SW480 (cell line): ENCODE measurements at places on chromosomes 3 and 15.
A peak's percentile ranks its signal among the peaks of the same experiment; 100 is the strongest.

DNA sequence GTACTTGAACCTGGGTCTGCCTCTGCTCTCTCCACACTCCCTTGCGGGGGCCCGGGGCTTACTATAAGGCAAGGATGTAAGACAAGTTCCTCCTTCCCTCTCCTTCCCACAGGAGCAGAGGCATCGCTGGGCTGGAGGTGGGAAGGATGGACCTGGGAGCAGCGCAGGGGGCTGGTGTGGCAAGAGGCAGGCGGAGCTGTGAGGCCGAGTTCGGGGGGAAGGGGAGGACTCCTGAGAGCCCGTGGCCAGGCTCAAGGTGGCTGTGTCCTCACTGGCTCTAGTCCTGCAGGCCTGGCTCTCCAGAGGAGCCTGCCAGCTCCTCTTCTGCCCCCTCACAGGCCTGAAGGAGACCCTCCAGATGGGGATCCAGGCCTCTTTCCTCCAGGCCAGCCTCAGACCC lies 1.0 kb upstream of the NR2E3 start:
- DNase-seq = no peak

GRCh38 chr3:161430307-161430706 lies 59.0 kb upstream of the SPTSSB start:
- no peak for DNase-seq

DNA sequence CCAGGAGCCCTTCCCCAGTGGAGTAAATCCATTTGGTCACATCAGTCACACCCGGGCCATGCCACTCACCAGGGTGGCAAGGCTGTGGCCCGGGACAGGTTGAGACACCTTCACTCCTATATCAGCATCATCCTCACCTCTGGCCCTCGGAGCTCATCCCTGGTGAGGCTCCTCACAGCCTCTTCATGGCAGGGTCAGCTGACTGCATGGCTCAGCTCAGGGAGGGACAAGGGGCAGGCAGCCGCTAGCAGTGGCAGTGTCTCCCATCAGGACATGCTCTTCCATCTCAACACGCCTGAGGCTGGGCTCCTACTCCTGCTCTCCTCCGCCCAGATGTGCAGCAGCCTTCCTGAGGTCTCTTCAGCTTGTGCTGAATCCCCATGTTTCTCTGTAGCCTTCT lies 26.4 kb upstream of the PARL start:
- no peak for DNase-seq

DNA sequence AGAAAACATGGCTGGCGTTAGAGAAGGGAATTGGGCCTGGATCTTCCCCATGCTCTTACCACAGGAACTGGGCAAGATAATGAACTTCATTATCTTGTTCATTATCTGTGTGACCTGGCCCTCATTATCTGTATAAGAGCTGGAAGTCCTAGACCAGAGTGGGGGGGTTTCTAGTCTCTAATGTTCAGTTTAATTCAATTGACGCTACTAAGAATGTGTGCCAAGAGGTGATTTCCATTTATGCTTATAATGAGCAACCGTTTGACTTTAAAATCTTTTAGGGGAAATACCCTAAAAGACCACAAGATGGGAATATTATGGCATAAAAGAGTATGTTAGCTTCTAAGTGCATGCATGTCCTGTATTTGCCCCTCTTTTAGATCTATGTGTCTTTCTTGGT lies 59.1 kb upstream of the CSTA start:
- no peak for DNase-seq

- DNase-seq = no peak
These were observed 56.8 kb downstream of the ZNF148 start for GRCh38 chr3:125318167-125318865.

DNA sequence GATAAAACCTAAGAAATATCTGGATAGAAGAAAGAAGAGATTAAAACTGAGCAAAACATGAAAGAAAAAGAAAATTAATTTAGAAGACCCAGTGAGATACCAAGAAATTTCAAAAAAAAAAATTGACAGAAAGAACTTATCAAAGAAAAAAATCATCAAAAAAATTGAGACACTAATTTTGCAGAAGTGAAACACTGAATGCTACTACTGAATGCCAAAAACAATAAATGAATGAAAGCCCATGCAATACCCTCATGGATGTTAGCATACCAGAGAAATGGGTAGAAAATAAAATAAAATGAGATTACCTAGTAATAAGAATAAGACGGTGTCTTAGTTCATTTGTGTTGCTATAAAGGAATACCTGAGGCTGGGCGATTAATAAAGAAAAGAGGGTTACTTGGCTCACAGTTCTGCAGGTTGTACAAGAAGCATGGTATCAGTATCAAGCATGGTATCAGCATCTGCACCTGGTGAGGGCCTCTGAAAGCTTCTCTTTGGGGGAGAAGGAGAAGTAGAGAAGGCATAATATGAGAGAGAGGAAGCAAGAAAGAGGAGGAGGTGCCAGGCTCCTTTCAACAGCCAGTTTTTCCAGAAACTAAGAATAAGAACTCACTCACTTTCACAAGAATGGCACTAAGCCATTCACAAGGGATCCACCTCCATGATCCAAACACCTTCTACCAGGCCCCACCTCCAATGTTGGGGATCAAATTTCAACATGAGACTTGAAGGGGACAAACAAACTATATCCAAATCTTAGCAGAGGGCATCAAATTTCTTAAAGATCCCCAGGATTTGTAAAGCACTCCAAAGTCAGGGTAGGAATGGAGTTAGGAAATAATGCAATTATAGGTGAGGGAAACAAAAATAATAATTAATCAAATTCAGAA lies 73.2 kb downstream of the BTLA start:
- DNase-seq = no peak

- no peak for DNase-seq
These were observed 260.1 kb downstream of the UACA start for GRCh38 chr15:70503073-70503745.

- no peak for DNase-seq
These were observed 6.1 kb downstream of the PTX3 start for GRCh38 chr3:157442729-157443128.

GRCh38 chr3:79930196-79930595 lies 162.4 kb upstream of the ROBO1 start:
- DNase-seq = peak; percentile 11

DNA sequence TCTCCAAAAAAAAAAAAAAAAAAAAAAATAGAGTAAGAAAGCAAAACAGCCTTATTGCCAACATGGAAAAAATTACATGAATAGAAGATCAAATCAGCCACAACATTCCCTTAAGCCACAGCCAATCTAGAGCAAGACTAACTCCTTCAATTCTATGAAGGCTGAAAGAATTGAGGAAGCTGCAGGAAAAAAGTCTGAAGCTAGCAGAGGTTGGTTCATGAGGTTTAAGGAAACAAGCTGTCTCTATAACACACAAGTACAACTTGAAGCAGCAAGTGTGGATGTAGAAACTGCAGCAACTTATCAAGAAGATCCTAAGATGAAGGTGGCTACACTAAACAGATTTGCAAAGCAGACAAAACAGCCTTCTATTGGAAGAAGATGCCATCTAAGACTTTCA lies 9.3 kb downstream of the PARL start:
- DNase-seq = no peak

DNA sequence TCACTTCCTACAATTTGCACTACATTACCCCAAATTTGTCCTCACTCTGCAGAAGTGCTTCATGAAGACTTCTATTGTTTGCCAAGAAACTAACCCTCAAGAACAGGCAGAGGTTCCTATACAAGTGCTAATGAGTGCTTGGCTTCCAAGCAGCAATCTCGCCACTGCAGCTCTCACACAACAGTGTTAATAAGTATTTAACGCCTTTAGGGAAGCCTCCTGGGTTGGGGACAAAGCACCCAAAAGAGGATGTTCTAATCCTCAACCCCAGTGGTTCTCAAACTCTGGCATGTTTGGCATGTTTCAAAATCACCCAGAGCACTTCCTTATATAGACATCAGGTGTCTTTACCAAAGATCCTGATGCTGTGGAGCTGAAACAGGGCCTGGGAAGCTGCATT lies 64.6 kb downstream of the ZIC4 start:
- DNase-seq = no peak

DNA sequence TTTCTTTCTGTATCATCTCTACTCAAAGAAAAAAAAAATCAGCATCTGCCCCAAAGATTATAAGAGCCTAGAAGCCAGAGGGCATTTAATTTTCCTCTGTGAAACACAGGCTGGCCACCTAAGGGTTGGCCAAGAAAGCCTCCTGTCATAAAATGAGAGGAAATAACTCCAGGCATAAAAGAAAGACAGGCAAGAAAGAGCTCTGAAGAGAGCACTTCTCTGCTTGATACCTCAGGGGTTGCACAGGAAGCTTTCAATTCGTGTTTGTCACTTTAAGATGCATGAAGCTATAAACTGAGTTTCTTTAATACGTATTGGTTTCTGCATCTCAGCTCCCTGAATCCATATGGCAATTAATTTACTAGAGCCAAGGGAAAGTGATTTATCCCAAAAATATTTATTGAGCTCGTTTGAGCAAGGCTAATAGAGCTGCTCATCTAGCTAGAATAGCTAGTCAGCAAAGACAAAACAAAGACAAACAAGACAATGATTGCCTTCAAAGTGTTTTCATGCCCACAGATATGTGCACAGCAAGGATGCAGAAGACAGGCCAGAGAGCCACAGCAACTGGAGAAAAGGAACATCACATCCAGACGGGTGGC lies 35.5 kb downstream of the ATP8B4 start:
- no peak for DNase-seq

- no peak for DNase-seq
These were observed 629.2 kb upstream of the ZNF385D start for GRCh38 chr3:22380253-22380652.
